ENCODE measurements at places on chromosomes 4 and X.

- no peak for DNase-seq
Measured at GRCh38 chrX:117196481-117196880, 733.7 kb upstream of the CT83 start.

- no peak for DNase-seq
Measured at GRCh38 chr4:173698557-173699262, 168.7 kb upstream of the HAND2 start.

DNA sequence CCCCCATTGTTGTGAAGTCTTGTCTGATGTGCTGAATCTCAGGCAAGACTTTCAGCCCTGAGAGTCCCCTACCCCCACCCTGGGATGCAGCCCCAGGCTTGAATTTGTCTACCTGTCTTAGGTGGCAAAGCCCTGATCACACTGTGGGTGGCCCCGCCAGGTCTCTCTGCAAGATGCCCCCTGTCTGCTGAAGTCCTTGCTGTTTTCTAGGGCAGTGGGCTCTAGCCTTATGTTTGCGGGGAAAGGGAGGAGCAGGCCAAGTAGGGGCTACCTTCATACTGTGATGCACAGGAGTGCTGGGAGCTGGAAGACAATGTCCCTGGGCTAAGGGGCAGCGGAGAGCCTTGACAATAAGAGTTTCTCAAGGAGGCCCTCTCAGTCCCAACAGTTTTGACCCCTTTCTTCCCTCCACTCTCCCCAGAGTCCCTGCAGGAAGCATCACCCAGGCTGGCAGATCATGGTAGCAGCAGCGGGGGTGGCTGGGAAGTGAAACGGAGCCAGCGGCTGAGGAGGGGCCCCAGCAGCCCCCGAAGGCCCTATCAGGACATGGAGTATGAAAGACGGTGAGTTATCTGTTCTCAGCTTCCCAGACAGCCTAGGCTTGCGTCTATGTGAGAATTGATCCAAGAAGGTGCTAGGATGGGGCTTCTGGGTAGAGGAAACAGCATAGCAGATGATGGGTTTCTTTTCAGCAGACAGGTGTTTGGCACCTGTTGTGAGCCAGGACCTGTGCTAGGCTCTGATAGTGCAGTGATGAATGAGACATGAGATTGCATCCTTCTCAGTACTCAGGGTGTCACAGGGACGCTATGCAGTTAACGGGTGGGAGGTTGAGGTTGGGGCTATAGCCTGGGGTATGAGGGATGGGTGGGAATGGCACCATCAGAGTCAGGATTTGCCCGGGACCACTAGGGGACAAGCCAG lies 2.2 kb downstream of the RBM10 start:
- no peak for DNase-seq

GRCh38 chr4:145609481-145610427 lies 9.4 kb upstream of the MMAA start:
- DNase-seq, result peak; percentile 58

DNA sequence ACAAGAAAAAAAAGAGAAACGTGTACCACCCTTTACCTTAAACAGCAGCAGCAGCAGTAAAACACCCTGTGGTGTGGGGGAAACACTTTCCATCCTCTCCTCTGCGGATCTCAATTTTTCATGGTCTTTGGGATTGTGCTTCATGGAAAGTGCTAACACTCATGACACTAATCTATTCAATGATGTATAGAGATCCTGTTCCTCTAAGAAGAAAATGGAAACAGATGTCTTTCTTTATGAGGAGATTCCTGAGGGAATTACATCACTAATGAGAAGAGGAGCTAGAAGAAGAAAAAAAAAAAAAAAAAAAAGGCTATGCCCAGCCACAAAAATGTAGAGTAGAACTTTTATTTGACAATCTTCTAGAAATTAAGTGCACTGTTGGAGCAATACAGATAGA lies 62.9 kb upstream of the NDST3 start:
- no peak for DNase-seq

DNA sequence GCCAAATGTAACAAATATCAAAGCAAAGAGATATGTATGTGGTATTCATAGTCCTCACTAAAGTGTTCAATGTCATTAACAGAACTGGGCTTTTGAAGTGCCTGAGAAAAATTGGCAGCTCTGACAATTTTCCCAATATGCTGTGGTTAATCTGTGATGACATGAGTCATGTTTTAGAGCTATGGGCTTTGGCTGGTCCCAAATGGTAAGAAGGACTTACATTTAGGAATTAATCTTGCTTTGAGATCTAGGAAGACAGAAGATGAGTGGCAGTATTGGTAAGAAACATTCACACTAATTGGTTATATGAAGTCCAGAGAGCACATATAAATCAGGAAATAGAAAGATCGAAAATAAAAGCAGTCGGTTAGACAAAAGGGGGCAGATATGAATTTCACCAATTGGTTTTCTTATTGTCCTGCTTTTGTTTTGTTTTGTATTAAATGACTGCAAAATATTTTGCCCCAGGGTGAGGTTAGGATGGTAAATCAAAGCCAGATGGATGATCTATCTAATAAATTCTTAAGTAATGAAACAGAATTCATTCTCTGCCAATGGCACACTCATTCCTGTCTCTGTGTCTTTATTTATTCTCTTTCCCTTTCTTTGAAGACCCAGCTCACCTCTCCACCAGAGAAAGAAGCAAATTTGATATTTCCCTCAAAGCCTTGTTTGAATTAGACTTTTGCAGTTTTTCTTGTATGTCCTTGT lies 993.1 kb downstream of the RPA4 start:
- no peak for DNase-seq

DNA sequence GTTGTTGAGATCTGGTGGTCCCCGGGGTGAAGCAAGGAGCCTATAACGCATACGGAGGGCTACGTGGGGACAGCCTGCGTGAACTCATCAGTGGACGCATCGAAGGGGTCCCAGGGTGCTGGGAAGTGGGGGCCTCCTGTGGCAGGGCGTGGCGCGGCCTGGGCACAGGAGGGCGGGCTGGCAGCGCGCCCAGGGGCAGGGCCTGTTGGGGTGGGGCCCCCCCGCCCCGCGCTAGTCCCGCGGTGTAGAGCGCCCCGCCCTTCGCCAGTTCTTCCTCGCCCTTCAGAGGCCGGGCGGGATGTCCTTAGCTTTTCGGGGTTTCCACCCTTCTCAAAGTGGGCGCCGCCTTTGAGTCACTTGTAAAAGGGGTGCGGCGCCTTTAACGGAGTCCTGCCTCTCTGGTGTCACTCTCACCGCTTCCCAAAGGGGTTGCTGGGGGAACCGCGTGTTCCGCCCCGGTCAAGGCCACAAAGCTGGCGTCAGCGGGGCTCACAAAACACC lies 632 bp downstream of the PLP2 start:
- no peak for DNase-seq

DNA sequence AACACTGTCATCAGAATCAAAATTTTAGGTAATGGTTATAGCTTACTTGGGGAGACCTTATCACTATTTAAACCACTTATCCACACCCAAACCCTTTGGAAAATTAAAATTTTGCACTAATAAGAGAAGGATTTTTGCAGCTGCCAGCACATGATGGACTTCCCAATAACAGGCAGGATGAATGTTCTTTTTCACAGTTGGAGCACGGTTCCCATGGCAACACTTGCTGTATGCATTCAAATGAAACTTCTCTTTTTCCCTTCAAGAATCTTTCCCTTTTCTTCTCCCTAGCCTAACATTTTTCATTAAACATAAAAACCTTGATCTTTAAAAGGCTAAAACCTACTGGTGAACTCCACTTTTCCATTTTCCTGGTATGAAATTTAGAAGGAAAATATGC lies 768.2 kb downstream of the KCTD8 start:
- DNase-seq, result no peak

- DNase-seq, result no peak
Measured at GRCh38 chr4:169147191-169147590, 123.6 kb downstream of the SH3RF1 start.

GRCh38 chr4:149555146-149555545 lies 260.5 kb downstream of the IQCM start:
- no peak for DNase-seq

DNA sequence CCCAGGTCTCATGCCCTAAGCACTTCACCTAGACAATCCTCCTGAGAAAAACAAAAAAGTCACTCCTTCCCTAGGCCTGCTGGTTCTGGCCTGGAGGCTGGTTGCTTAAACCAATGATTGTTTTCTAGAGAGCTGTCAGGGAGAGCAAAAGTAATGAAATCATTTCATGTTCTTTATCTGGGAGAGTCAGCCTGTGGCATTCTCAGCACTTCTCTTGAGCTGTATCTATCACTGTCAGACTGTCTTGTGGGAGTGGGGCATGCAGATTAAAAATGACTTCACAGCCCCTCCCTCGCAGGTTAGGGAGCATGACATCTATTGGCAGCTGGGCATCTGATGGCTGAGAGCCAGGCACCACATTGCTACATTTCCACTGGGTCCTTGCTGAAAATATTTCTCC lies 20.4 kb upstream of the TMEM154 start:
- no peak for DNase-seq

DNA sequence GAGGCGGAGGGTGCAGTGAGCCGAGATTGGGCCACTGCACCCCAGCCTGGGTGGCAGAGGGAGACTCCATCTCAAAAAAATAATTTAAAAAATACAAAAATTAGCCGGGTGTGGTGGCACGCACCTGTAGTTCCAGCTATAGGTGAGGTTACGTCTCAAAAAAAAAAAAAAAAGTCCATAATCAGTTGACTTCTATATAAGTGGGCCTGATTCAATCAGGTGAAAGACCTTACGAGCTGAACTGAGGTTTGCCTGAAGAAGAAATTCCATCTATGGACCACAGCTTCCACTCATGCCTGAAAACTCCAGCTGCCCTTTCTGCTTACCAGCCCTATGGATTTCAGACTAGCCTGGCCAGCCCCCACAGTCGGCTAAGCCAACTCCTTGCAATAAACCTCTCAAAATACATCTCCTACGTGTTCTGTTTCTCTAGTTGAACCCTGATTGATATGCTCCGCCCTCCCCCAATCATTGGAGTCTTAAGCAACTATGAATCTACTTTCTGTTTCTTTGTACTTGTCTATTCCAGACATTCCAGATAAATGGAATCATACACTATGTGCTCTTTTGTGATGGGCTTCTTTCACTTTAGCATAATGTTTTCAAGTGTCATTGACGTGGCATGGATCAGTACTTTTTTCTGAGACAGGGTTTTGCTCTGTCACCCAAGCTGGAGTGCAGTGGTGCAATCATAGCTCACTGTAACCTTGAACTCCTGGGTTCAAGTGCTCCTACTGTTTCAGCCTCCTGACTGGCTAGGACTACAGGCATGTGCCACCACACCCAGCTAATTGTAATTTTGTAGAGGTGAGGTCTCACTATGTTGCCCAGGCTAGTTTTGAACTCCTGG lies 36.6 kb downstream of the SAT1 start:
- no peak for DNase-seq

DNA sequence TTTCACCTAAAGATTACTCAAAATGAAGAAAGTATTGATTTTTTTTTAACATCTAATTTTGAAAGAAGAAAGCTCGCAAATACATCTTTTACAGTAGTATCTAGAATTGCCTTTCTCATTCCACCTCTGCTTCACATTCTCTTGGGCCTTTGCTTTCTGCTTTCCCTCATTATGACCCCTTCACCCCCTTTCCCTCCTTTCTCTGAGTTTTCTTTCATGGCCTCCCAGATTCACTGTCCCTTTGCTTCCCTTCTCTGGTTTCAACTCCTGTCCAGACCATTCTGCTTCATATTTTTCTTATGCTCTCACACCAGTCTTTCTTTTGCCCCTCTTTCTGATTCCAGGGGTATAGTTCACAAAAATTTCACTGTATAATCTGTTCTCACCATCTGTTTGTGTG lies 29.0 kb downstream of the ADH5 start:
- DNase-seq, result no peak

- DNase-seq, result no peak
Measured at GRCh38 chr4:8728536-8729407, 136.2 kb downstream of the CPZ start.

DNA sequence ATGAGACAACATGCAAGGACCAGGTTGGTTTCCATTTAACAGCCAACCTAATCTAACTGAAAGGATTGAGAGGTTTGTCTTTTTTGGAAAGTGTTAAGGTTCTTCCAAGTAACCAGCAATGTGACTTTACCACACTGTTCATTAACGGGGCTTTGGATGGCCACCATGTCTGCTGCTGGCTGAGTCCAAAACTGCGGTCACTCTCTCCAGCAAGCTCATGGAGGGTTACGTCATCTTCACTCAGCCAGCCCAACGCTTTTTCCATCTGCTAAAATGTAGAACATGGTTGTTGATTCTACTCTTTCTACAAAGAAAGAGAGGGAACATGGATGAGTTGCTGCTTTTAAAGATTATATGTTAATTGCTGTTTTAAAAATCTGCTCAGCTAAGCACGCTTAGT lies 11.0 kb downstream of the PKD2 start:
- no peak for DNase-seq

GRCh38 chrX:4925911-4926310 lies 1212.5 kb upstream of the PRKX start:
- no peak for DNase-seq

GRCh38 chr4:182065255-182065654 lies 177.9 kb upstream of the TENM3 start:
- no peak for DNase-seq

DNA sequence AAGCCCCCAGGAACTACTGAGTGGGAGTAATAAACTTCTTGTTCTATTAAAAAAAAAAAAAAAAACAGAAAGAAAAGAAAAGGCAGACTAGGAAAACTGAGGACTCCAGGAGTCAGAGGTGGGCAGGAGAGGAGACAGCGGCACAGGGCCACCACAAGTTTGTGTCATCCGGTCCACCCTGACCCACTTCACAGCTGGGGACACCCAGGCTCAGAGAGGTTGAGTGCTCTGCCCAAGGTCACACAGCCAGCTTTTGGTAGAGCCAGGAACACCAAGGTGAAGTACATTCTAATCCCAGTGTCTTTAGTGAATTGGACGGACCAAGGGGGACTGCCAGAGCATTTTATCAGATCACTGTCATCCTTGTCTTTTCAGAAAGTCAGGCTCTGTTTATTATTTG lies 16.4 kb upstream of the ABLIM2 start:
- DNase-seq, result no peak

GRCh38 chrX:101642093-101642492 lies 17.6 kb downstream of the ARMCX2 start:
- no peak for DNase-seq

- DNase-seq, result no peak
Measured at GRCh38 chr4:3773552-3774001, 7.4 kb downstream of the ADRA2C start.

DNA sequence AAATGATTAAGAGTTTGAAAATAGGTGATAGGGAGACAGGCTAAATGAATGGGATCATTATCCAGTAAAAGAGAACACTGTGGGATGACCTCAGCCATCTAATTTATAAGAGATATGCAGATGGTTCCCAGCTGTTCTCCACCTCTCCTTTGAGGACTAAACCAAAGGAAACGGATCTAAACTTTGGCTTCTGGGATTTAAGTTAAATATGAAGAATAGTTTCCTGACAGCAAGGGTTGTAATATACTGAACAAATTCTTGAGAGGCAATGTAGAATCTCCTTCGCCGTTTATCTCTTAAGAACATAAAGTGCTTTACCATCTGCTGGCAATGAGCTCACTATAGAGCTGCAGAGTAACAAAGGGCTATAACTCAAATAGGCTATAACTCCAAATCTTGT lies 35.4 kb upstream of the HPGDS start:
- DNase-seq, result no peak
